ENCODE measurements at places on chromosomes 16 and 17.

- DNase-seq: no peak
Measured at GRCh38 chr17:3558603-3559269, 1.1 kb upstream of the TRPV3 start.

DNA sequence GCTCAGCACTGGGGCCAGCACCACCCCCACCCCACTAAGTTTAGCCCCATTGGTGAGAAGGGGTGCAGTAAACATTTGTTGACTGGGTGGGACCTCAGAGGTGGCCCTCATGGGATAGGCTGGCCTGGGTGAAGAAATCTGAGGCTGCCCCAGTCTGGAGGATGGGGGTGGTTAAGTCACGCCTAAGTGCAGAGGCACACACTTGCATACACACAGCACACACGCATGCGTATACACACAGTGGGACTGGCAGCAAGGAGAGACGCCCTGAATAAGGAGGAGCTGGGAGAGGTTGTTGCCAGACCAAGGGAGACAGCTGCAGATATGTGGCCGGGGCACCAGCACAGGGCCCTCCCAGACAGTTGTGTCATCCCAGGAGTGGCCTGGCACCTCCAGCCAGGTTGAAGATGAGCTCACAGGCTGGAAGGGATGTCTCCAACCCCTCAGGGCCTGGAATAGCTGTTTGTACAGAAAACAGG, 3.0 kb upstream of the BCAR1 start:
- DNase-seq: no peak

DNA sequence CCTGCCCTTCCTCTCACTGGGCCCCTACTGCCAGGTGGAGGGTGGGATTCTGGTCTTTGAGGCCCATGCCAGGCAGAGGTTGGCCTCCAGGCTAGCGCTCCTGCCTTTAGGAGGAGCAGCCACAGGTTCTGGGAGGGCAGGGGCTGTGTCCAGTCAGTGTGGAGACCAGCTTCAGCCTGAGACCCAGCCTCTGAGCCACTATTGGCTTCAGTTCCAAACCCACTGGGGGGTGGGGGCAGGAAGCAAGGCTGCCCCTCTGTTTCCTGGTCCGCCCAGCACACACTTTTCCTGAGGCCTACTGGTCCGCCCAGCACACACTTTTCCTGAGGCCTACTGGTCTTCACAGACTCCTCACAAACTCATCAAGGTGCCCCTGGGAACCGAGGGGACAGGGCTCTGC, 16.4 kb downstream of the SLC5A10 start:
- no peak for DNase-seq

DNA sequence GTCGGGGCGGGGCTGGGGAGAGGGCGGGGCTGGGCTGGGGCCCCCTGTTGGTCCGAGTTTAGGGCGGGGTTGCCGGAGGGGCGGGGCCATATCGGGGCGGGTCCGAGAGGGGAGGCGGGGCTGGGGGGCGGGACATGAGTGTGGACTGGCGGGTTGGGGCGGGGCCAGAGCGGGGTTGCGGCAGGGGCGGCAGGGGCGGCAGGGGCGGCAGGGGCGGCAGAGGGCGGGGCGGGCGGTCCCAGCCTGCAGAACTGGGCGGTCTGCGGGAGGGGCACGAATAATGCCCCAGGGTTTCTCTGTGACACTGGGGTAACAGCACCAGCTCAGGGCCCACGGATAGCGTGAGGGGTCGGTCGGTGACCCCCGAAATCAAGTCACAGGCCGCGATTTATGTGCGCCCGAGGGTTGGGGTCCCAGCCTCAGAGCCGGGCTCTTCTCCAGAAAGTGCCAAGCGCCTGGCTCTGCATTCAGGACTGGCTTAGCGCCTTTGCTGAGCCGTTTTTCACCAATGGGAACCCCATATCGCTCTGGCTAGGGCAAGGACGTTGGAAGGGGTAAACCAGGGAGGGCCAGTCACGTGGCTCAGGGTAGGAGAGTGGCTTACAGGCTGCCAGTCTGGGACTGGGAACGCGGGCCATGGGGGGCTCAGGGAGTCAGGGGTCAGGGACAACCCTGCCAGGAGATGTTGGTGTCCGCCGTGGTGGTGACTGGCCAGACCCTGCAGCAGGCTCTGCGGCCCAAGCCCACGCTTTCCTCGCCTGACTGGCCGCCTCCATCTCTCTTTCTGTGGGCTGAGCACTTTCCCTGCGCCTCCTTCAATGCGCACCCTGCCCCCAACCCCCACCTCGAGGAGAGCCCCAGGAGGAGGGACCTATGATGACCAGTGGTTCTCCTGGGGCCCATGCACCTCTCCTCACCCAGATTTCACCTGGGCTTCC, 1.2 kb upstream of the METTL26 start:
- peak; percentile 93 for DNase-seq

GRCh38 chr16:1825864-1826690, 548 bp downstream of the HAGH start:
- peak; percentile 91 for DNase-seq

DNA sequence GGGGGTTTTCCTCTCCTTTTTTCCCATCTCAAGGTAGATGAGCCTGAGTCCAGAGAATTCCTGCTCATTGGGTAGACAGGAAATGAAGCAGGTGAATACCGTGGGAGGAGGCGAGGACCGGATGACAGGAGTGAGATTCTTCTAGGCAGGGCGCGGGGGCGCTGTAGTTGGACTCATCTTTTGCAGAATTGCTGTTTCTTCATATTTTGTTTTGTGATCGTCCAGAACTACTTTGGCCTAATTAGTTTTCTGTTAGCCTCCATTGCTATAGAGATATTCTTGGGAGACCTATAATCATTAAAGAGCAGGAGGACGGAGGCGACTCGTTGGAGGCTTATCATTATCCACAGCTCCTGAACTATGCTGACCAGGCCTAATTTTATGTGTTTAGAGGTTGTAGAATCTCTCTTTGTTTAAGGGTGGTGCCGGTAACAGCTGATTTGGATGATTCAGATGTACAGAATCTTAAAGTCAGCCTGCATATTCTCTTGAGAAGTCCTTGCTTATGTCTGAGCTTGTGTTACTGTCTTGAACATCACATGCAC, 650 bp downstream of the ATP6V0A1 start:
- DNase-seq: peak; percentile 26

DNA sequence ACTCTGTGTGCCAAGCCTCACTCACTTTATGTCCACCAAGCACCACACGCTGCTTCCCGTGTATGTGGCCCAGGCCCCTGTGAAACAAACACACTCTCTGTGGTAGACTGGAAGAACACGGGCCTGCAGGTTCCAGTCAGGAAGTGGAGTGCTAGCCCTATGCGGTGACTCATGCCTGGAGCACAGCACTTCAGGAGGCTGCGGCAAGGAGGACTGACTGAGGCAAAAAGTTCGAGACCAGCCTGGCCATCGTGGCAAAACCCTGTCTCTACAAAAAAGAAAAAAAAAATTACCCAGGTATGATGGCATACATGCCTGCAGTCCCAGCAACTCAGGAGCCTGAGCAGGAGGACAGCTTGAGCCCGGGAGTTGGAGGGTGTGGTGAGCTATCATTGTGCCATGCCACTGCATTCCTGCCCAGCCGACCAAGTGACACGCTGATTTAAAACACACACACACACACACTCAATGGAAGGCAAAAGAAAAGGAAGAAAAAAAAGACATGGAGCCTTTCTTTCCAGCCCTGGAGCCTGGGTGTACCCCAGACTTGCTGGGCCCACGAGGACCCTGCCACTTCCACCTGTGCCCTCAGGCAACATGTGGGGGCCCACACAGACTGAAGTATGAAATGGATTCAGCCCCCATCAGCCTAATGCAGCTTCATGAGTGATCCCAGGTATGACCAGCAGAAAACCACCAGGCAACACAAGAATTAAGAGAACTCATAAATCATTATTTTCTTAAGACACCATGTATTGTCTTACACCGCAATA, 126.6 kb downstream of the ANKRD11 start:
- no peak for DNase-seq

DNA sequence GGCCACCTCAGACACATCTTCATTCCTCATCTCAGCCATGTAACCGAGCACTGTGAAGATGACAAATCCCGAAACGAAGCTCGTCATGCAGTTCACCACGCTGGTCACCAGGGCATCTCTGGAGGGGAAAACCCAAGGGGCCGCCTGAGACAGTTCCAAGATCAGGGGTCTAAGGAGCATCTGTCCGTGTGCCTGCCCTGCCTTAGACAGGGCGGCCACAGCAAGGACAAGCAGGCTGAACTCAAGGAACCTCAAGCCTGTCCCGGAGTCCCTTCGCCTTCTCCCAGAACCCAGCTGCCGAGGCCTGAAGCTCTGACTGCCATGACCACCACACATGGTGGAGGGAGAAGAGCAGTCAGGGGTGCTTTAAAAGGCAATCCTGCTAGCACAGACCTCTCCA, 22.7 kb downstream of the SLC6A4 start:
- DNase-seq: no peak

DNA sequence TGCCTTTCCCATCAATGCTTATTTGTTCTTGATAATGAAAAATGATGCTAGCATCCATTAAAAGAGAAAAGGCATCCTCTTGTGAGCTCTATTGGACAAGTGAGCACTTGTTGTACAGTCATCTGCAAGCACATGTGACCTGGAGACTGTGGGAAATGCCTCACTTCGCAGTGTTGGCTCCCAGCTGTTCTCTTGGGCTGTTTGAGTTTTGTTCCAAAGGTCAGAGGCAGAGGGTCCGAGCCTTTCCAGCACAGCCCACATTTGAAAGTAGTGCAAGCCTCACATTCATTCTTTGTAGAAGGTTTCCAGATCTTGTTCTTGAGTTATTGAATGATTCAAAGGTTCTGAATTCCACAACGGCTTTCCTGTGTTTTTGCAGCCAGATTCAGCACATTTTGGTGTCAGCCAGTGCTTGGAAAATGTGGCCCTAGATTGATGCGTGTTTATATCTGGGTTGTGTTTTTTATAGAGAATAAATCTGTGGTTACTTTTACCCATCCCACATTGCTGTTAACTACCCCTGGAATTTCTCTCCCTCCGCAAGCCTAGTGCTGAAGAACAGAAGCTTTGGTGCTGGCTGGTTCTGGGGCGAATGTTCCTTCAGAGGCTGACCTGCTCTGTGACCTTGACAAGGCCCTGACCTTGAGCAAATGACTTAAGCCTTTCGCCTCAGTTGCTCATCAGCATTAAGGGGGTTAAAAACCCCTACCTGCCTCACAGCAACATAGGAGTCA, 49.8 kb downstream of the CDH1 start:
- no peak for DNase-seq

DNA sequence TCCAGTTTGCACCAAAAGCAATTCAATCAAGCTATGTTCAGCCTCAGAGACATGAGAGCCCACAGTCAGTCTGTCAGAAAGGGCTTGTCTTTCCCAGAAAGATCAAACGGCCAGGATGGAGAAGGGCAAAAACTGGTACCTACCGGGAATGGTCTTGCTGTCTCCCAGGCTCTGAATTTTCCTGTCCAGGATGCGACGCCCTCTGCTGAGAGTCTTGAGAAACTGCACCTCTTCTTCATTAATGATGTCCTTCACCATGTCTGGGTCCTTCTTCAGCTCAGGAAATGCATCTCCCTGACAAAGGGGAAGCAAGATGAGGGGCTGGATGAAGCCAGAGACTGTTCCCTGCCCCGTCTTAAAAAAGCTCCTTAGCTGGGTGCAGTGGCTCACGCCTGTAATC, 15.8 kb upstream of the EXOSC6 start:
- DNase-seq: no peak
